Fibroblast of villous mesenchyme (primary cell): ENCODE measurements at places on chromosomes 7 and 10. TPM values are rescaled to one million over a fixed set of nuclear protein-coding genes. Genes with fewer than 3 reads are reported as not detected.

Gene PAPOLB
- under 0.01 TPM in 1 of 2 replicates, not detected in the other for total RNA-seq

Gene CUBN
- 0.64 and 0.86 TPM in 2 replicates for total RNA-seq

Gene SFTPA1
- not detected in 2 replicates for total RNA-seq

GRCh38 chr7:22402250-22402649 lies 45.3 kb upstream of the RAPGEF5 start:
- DNase-seq, result no peak

- no peak for DNase-seq
Observed at GRCh38 chr10:77172086-77172485, 465.5 kb downstream of the KCNMA1 start.

DNA sequence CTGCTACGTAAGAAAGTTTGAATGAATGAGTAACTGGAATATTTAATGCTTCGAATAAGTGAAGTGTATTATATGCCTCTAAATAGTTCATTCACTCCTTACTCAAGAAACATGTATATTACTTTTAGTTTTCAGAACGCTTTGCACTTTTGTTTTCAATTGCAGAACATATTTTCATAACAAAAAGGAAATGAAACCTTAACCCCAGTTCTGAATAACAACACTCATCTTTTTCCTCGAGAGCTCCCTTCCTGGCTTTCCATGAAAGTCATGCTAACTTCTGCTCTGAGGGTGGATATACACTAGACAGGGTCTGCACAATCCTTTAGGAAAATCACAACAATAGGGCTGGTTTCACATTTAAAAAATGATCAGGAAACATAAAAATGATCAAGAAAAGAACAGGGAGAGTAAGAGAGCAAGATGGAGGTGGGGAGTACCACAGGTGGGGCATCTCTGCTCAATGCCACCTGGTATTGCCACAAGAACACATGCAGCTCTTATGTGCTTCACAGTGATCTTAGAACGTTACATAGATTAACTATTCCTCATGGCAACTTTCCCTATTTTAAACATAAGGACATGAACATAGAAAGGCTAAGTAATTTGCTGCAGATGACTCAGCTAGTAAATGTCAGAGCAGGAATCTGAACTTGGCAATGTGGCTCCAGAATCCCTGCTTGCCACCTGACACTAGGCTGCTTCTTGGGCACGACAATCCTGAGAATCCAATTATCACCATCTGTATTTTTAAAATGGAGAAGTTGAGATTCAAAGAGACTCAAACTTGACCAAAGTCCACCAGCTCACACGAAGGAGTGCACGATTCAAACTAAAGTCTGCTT lies 219.5 kb upstream of the AOAH start:
- no peak for DNase-seq

DNA sequence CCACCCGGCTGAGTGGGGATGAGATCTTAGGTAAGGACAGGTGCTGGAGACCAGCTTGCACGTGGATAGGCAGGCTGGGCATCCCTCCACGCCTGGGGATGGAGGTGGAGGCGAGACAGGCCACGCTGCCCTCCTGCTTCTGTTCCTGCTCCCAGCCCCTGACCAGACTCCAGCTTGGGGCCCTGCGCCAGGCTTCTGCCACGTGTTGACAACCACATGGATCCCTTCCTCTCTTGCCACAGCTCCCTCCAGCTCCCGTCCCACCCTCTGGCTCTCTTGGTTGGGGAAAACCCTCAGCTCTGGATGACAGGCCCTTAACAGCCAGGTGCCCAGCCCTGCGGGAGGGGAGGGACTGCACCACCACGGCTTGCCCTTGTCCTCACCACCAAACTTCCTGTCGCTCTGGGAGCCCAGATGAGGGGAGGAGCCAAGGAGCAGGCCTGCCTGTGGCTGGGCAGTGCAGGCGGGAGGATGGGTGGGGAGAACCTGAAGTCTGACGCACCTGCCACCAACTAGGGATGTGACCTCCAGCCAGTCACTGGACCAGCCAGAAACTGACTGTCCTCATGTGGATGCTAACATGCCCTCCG lies 36.0 kb downstream of the KCNH2 start:
- no peak for DNase-seq

- no peak for DNase-seq
Observed at GRCh38 chr7:150748376-150748775, 11.2 kb downstream of the GIMAP5 start.

GRCh38 chr10:30903397-30904138 lies 128.1 kb downstream of the ZNF438 start:
- DNase-seq, result peak; percentile 46

DNA sequence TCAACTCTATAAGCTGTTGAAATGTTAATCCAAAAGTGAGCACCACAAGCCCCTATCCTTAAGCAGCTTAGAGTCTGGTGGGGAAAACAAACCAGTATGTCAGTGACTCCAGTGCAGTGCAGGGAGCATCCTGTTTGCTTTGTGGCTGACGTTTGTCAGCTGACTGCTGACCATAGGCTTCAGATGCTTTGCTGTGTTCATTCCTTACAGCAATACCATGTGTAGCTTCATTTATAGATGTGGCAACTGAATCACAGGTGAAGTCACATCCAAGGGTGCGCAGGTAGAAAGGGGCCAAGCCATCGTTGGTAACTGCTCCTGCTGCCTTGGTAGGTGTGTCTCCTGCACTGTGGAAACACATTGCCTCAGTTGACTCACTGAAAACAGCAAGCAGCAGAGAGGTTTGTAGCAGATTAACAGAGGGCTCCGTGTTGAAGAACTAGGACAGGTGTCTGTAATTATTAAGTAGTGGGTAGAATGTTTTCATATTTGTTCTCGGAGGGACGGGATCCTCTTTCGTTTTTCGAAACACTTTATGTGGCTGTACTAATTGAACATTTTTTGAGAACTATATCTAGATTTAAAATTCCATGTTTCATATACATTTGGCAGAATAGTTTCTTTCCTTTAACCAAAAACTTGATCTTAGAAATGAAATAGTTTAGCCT lies 2.0 kb downstream of the INSIG1 start:
- DNase-seq, result peak; percentile 72

GRCh38 chr10:8315619-8316021 lies 261.1 kb downstream of the GATA3 start:
- DNase-seq, result no peak

- no peak for DNase-seq
Observed at GRCh38 chr7:43592326-43592725, 9.4 kb downstream of the STK17A start.

DNA sequence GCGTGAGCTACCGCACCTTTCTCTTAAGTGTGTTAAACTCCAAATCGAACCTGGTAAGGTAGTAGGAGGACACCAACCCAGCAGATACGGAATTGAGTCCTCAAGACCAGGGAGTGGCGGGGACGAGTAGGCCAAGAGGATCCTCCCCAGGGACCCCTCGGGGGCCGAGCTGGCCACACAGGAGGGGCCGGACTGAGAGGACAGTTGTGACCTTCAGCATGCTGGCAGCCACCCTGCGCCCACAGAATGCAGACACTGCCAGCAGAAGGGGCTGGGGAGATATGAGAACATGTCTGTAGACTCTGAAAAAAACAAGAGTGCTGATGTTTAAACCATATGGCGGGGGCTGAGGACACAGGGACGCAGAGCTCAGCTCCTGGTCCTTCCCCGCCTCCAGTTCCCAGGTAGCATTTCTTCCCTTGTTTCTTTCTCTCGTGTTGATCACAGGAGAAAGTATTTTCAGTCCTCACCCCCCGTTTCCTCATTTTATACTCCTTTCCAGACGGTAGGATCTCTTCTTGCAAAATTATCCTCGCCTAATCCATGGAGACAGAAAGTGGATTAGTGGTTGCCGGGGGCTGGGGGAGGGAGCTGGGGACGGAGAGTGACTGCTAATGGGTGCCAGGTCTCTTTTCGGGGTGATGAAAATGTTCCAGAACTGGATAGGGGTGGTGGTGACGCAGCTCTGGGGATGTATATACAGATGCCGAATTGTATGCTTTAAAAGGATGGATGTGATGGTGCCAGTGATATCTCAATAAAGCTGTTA lies 11.5 kb upstream of the UNCX start:
- no peak for DNase-seq
